NCI-H187 (cell line): ENCODE measurements at places on chromosomes 5 and 9.

DNA sequence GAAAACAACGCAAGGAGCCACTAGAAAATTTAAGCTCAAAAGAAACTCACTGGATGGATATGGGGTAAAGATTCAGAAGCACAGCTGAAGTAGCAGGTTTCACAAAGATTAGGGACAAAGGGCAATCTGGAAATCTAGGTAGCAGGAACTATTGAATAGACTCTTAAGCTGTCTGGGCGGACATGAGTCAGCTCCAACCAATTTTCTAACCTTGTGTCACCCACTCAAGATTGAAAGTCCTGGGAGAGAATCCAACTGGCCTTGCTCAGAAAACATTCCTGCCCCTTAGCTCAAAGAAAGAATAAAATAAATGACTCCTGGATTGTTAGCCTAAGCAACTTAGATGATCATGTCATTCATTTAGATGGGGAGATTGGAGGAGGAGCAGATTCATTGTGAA lies 69.2 kb downstream of the STK32A start:
- no peak for DNase-seq

- peak; percentile 50 for DNase-seq
Observed at GRCh38 chr5:37248970-37249814, at the start of gene CPLANE1. Gene CPLANE1, minus strand, starts transcription at chr5:37249376. Its CDS starts 1,678 bp downstream, at chr5:37247698.

GRCh38 chr9:69519470-69520240 lies 152.5 kb downstream of the APBA1 start:
- DNase-seq: no peak

DNA sequence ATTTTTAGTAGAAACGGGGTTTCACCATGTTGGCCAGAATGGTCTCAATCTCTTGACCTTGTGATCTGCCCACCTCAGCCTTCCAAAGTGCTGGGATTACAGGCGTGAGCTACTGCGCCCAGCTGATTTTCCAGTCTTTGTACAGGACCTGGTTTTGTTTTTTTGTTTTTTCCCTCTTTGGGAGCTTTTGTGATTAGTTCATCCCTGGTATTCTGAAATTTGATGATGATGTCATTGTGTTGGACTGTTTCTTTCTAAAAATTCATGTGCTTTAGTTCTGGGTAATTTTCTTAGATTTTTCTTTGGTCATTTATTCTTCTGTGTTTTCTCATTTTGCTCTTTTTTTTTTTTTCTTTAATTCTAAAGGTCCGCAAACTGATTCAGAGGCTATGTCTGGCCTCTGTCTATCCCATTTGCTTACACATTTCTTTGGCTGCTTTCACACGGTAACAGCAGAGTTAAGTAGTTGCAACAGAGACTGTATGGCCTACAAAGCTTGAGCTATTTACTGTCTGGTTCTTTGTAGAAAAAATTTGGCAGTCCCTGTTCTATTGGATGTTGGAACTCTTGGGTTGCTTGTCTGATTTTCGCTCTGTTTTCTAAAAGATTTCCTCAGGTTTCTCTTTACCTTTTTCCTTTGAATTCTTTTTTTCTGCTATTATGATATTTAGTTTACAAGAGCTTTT lies 24.8 kb downstream of the STX17 start:
- DNase-seq: no peak

DNA sequence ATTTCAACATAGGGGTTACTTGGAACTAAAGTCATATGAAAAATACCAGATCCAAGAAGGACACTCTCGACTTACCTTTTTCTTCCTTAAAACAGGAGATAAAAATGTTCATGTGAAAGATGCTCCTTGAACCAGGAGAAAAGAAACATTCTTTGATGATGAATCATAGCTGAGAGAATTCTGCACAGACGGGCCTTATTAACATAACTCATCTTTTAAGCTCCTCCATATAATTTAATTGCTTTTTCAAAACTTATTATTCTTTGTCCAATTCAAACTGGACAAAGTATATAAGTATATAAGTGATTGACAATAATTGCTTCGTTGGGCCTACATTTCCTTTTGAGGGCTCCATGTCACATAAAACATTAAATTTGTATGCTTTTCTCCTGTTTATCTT lies 945.2 kb upstream of the C9orf72 start:
- DNase-seq: no peak

GRCh38 chr9:76180541-76180940 lies 213.7 kb downstream of the RFK start:
- no peak for DNase-seq

GRCh38 chr5:1744393-1745122 lies 55.1 kb downstream of the MRPL36 start:
- no peak for DNase-seq

- DNase-seq: no peak
Observed at GRCh38 chr5:159697530-159697929, 218.8 kb upstream of the ADRA1B start.

DNA sequence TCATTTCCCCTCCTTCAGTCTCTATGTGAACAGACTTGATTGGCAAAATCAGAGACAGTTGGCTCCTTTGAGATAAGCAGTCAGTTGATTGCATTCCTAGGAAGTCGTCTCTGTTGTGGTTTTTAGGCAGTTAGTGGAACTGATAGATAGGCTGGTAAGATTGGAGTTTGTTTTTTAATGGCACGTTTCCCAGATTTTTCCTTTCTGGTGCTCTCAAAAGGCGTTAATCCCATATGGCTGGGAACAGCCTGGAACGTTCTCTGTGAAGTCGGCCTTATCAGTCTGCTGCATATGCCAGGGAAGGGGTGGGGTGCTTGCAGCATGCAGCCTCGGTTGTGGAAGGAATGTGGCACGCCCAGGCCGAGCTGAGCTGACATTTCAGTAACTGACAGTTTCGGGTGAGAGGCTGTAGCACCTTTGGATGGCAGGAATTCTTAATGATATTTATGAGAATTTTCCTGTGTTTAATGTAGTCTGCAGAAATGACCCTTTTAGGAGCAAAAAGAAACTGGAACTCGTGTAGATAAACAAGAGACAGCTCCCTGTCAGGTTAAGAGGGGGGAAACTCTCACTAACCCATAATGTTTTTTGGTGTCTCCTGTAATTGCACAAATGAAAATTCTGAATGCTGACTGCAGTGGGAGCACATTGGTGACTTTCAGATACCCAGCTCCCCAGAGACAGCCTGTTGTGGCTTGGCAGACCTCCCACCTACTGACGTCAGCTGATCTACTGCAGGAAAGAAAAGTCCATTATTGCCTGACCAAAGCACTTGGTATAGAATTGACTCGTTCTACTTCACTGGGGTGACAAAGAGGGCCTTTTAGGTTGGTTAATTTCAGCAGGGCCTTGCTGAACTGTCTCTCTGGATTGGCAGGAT lies 6.3 kb downstream of the SPTAN1 start:
- peak; percentile 34 for DNase-seq

GRCh38 chr9:109319626-109320241 lies 1.1 kb downstream of the EPB41L4B start:
- DNase-seq: no peak

GRCh38 chr5:79962575-79963222 lies 28.4 kb downstream of the MTX3 start:
- no peak for DNase-seq

- no peak for DNase-seq
Observed at GRCh38 chr5:32222723-32223470, 48.8 kb upstream of the GOLPH3 start.

DNA sequence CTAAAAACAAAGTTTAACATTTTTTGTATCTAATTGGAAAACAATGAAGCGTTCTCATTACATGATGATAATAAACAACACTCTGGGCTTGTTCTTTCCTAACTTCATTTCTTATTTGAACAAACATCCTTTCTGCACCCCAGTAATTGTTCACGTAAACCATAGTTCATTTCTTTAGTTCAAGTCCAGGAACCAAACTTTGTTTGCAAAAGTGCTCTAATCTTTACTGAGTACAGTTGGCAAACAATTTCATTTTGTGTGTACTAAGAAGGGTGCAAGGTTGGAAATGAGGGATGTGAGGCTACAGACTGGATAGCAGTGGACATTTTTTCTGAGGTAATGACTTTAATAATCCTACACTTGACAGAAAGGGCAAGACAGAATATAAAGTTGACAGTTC lies 113.5 kb downstream of the NREP start:
- DNase-seq: no peak

DNA sequence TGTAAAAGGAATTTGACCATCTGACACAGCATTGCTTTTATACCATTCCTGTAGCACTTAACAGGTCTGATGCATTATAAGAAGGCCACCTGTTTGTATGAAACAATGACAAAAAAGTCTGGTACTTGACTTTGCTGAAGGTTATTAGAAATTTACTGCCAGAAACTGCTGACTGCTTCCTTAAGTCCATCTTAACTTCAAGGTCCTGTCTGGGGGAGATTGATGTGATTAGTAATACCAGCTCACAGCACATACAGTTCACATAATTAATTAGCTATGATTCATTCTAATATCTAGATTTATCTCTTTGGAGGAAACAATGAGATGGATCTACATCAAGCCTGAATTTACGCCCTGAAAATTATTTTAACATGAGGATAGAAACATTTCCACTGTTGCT lies 49.6 kb upstream of the TEK start:
- no peak for DNase-seq

DNA sequence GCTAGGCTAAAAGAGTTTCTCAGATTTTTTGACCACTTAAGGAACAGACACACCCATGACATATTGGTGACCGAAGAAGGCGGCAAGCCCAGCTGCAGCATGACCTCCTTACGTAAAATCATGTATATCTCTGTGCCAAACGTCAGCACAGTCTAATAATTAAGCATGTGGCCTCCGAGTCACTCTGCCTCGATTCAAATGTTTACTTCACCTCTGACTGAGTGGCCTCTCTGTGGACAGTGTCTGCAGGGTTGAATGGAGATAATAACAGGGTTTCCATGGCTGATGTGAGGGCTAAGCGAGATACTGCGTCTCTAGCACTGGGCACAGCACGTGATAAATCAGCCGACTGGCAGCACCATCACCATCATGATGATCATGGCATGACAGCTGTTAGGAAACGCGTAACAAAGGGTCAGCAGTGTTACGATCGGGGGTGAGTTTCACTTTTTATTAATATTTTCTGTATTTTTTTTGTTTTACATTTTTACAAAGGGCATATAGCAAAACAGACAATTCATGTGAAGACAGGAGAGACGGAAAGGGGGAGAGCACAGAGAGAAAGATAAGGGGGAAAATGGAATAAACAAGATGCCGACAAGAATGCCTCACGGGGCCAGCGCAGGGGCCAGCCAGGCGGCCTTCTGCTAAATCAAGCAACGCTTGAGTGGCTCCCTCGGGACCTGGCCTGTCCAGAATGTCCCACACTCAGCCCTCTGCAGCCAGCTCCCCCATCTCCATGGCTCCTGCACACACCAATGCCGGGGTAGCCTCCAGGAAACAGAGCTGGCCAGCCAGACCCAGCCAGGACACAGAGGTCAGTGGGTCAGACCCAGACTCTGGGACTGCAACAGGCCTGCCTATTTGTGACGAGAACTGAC lies 60.3 kb downstream of the ADAMTS2 start:
- no peak for DNase-seq

GRCh38 chr9:89604729-89605464 lies at the start of gene GADD45G:
Gene GADD45G, plus strand, starts transcription at chr9:89605012. Its CDS starts 110 bp downstream, at chr9:89605122.
- peak; percentile 84 for DNase-seq

- DNase-seq: no peak
Observed at GRCh38 chr5:41815663-41816229, 54.5 kb downstream of the OXCT1 start.

DNA sequence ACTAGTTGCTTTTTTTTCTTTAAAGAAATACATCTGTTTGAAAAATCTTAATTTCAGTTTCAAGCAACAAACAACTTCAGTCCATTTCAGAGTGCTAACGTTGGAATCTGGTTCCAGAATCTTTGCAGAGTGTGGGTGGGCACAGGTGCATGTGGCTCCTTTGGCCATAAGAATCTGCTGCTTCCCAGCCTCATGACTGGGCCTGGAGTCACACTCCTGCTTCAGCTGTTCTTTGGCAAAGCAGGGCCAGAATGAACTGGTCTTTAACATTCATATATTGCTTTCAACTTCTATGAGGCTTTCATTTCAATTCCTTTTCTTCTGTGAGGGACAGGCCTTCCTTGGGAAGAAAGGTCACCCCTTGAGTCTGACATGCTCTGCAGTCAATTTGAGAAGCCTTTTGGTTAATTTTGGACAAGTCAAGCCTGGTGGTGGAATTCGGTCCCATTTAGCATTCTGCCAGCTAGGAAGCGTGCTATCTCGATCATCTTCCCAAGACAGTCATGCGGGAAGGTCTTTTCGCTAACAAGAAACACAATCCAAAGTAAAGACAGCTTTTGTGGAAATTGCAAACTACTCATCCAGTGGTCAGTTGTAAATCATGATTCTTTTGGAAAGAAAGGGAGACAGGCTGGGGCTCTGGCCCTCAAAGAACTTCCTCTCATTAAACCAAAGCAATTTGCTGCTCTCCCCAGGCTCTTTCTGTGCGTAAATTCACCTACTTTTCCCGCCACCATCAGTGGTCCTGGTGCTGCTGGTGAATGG lies 55.2 kb downstream of the SLC1A3 start:
- DNase-seq: no peak

GRCh38 chr9:82183181-82183860 lies 194.7 kb downstream of the SPATA31D1 start:
- DNase-seq: no peak

DNA sequence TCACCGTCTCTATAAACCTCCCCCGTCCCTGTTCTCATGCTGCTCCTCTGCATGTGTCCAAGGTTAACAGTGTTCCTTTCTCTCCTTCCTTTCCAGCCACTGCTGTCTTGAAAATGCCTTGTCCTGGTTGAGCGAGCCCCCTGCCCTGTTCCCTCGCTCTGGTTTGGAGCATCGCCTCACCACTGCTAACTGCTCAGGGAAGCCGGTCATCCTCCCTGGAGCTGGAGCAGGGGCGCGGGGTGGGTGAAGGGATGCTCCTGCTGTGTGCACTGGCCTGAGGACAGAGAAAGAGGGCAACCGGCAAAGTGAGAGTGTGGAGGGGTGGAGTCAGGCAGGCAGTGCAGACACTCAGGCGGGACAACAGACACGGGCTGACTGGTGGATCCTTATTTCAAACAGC lies 19.4 kb downstream of the UBE2QL1 start:
- DNase-seq: no peak

- no peak for DNase-seq
Observed at GRCh38 chr9:129627556-129628440, 1.8 kb downstream of the NTMT1 start.

GRCh38 chr5:158487156-158487555 lies 612.6 kb downstream of the EBF1 start:
- no peak for DNase-seq

DNA sequence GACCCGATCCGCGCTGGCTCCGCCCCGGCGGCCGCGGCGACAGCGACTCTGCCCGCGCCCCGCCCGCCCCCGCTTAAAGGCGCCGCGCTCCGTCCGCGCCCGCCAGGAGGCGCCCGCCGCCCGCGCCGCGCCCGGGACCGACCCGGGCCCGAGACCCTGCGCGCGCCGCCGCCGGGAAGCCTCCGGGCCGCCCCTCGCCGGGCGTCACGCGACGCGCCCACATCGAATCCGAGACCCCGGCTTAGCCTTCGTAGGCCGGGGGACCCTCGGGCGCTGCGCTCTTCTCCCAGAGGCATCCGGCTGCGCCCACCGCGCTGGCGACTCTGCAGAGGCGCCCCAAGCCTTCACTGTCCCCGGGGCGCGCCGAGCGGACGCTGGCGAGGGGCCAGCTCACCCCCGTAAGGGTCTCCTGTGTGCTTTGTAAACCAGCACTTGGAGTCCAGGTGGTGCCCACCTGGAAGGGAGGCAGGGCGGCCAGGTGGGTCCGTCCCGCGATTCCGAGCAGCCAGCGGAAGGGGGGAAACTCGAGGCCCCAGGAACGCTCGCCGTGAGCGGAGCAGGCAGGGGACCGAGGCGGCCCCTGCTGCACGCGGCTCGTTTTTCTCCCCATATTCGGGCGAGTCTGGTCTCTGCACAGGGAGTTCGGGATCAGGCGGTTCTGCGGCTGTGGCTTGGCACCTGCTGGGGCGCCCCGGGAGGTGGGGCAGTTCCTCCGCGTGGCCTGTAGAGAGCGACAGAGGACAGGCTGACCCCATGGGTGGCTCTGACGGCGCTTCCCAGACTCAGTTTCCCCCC lies 423 bp upstream of the ABCA2 start:
- DNase-seq: peak; percentile 33
